ENCODE measurements at places on chromosomes 6 and 20.

GRCh38 chr6:122712093-122712447 is 67.4 kb upstream of the FABP7 start:
- DNase-seq: no peak

DNA sequence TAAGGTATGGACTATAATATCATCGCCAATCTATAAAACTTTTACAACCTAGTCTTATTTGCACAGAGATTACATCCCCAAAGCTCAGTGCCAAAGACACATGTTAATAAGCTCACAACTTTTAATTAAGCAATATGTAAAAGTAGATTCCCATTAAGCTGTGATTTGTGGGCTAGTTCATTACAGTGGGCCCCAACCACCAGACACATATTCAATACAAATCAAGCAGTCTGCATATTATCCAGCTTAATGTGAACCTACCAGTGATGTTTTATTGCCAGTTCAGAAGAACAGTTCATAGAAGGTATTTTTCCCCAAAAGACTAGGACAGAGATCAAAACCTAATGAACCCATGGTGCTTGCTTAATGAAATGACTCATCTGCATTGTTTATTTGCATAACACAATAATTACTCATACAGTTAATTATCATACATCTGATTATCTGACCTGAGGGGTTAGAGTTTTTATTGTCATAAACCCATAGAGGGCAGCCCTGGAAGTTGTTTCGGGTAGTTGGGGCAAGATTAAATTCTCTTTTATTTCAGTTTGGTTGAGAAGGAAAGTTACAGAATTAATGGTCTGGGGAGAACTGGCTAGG is 831.0 kb downstream of the TFAP2A start:
- DNase-seq: no peak

DNA sequence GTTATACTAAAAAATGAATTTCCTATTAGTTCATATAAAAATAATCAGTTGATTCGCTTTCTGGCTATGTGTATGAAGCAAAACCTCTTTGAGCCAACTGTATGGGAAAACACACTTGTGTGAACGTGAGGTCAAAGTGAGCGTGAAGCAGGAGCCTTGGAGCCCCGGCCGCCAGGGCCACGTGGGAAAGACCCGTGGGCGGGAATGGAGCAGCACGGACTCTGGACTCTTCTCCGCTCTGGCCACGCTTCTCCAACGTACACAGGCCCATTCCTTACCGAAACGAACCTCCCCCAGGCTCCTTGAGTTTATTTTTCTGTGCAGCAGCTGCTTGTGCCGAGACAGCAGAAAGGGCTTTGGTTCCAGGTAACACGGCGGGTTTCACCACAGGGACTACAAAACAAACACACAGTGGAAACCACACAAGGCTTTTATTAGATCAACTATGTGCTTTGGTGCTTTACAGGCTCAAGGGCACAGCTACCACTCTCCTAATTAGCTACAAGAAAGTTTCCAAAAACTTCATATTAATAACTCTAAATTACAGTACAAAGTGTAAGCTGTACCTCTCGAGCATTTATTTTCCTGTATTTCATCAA is 62.7 kb downstream of the TAF4 start:
- DNase-seq: no peak

DNA sequence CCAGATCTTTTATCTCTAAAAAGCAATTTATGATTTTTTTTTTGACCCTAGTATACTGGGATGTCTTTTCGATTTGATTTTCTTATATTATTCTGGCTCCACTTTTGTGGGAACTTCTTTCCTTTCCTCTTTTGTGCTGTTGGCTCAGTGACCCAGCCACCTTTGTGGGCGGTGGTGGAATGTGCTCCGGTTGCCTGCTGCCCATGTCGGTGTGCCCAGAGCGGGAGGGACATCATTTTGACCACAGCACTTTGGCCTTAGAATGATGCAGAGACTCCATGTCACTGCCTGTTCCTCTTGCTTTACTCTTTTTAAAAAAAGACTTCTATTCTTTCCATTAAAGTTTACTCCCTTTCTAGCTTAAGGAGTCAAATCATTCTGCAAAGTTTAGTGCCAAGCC is 198.0 kb downstream of the FARS2 start:
- DNase-seq: no peak

- DNase-seq: no peak
Observed at GRCh38 chr6:41768545-41769308, 11.0 kb downstream of the FRS3 start.

GRCh38 chr20:4763261-4763660 is 41.6 kb downstream of the PRND start:
- DNase-seq: no peak

- DNase-seq: no peak
Observed at GRCh38 chr6:26367114-26367513, 2.1 kb downstream of the BTN3A2 start.

All from T-cell (primary cell).